Effector CD8-positive, alpha-beta T cell (primary cell): ENCODE measurements at places on chromosomes 1 and 21.

DNA sequence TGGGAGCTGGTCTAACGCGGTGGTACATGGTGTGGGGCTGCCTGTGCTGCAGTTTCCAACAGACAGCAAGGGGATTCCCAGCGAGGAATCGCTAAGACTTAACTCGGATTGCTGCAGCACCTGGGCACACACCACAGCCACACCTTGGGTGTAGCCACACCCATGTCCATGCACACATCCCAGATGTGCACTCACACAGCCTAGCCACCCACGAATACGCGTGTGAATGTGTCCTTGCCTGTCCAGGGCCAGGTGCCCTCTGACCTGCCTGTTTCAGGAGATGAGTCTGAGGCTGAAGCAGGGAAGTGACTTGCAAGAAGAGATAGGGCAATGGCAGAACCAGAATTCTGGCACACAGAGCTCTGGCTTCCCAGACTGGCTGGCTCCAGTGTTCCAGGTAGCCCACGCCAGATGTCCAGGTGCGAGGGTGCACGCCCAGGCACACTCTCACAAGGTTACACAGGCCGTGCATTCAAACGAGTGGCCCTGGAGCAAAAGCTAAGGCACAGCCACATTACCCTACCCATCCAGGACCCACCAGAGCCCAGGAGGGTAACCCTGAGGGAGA is 272.7 kb downstream of the TRABD2B start:
- no peak for DNase-seq

DNA sequence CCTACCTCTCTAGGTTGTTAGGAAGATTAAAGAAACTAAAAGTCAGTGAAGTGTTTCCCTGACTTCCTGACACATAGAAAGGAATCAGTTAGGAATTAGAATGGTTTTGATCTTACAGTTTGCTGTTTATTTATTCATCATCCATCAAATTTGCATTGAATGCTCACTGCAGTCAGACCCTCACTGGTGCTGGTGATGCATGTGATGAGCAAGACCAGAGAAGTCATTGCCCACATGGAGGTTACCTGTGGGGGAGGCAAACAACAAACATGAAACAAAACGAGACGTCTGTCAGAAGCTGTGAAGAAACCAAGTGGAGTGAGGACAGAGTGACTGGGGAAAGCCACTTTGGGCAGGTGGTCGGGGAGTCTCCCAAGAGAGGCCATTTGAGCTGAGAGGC is 6.4 kb downstream of the CTPS1 start:
- no peak for DNase-seq

DNA sequence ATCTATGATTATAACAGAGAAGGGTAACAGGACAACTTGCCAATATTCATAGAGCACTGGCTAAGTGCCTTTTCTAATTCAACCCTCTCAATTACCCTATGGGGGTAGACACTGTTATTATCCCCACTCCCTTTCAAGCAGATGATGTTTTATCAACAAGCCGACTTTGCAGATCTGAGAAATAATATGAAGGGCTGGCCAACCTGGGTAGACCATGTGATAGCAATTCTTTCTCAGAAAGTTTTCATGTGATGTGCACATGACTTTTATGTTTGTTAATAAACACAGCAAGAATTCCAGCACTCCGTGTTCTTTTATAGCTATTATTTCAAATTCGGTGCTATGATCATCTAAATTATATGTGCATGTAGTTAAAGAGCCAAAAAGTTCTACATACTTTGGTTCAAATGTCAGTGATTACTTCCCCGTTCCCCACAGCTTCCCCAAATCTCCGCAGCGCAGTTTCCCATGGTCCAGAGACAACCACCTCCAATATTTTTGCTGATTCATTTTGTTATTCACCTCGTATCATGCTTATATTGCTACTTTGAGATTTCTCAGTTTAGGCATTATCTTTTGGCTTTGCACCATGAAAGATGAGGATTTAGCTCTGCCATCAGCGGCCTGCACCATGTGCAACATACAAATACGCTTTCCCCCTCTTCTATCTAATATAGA is 96.7 kb upstream of the GADD45A start:
- no peak for DNase-seq

DNA sequence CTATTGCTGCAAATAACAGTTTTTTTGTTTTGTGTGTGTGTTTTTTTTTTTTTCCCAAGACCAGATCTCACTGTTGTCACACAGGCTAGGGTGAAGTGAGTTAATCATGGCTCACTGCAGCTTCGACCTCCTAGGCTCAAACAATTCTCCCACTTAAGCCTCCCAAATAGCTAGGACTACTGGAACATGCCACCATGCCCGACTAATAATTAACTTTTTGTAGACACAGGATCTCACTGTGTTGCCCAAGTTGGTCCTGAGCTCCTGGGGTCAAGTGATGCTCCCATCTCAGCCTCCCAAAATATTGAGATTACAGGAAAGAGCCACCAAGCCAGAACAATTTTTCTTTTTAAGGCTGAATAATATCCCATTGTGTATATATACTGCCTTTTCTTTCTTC is 34.9 kb downstream of the DRAM2 start:
- no peak for DNase-seq

- DNase-seq: no peak
Measured at GRCh38 chr1:41319807-41320711, 41.2 kb upstream of the FOXO6 start.

- no peak for DNase-seq
Measured at GRCh38 chr1:64956733-64957441, 9.5 kb downstream of the JAK1 start.

DNA sequence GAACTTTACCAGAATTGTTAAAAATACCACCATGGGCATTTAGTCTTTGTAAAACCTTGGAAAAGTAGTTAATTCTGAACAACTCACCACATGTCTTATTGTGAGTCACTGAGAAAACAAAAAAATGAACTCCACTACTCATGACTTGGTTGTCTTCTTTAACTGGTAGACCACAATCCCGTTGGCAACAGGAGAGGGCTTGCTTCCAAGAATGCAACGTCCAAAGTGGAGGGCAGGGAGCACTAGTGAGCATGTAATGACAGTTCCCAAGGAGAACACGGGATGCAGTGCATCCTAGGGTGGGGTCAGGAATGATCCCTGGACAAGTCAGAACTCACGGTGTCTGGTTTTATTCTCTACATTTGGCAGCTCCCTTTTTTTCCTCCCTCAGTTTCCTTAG is 15.2 kb upstream of the HMCN1 start:
- DNase-seq: no peak

DNA sequence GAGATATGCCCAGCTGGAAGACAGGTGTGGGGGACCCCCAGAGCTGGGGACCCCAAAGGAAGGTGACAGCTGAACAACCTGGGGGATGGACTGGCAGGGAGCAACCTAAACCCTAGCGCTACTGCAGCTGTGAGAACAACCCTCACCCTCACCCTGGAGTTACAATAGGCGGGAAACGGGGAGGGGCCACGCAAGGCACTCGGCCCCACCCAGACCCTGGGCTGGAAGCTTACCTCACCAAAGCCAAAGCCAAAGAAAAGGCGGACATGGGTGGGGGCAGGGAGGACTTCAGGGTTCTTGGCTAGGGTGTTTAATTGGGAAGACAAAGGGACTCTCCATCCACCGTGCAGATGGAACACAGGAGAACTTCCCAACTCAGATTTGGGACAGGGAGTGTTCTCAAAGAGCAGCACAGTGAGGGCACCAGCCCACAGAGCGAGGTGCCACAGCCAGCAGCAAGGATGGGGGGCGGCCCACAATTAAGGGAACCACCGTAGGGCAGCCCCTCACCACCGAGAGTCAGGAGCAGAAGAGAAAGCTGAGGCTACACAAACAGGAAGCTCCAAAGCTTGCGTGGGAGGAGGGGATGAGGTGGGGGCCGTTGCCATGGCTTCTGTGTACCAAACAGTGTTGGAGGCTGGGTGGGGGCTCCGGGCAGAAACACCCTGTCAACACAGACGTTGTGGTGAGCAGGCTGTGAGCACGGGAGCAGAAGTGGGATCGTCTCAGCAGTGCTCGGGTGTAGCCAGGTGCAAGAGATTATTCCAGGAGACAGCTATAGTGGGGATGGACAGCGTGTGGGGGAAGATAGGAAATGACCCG is 1.9 kb downstream of the TAGLN2 start:
- DNase-seq: peak; percentile 85

GRCh38 chr1:119829625-119830024 is 18.4 kb upstream of the REG4 start:
- DNase-seq: no peak

- DNase-seq: no peak
Measured at GRCh38 chr1:15153842-15154479, 414 bp downstream of the TMEM51 start.

GRCh38 chr21:41568606-41569385 is 60.8 kb upstream of the TMPRSS2 start:
- DNase-seq: no peak

DNA sequence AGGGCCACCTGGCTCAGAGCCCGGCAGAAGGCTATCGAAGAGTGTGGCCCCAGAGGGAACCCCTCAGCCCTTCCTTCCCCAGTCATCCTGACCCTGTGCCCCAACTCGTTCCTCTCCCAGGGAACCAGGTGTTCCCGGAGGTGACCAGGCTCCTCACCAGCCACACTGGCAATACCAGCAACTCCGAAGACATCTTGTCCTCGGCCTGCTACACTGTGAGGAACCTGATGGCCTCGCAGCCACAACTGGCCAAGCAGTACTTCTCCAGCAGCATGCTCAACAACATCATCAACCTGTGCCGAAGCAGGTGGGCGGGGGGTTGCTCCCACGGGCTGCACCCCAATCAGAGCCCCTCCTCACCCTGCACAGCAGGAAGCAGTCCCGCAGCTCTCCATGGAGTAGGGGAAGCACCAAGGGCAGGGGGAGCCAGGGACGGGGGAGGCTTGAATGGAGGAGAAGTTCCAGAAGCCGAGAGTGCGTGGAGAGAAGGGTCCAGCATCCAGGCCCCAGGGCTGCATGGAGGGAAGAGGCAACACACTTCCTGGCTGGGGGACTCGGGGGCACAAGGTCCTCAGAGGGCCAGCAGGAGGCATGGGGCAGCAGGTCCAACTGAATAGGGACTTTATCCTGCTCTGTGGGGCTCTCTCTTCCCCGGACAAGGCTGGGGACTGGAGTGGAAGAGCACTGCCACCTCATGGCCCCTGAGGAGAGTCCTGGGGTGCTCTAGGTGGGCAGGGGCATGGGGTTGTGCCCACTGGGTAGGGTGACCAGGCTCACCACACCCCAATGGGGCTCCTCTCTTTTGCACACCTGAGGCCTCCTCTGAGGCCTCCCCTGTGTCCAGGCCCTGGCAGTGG is 41.7 kb downstream of the PKP1 start:
- no peak for DNase-seq

DNA sequence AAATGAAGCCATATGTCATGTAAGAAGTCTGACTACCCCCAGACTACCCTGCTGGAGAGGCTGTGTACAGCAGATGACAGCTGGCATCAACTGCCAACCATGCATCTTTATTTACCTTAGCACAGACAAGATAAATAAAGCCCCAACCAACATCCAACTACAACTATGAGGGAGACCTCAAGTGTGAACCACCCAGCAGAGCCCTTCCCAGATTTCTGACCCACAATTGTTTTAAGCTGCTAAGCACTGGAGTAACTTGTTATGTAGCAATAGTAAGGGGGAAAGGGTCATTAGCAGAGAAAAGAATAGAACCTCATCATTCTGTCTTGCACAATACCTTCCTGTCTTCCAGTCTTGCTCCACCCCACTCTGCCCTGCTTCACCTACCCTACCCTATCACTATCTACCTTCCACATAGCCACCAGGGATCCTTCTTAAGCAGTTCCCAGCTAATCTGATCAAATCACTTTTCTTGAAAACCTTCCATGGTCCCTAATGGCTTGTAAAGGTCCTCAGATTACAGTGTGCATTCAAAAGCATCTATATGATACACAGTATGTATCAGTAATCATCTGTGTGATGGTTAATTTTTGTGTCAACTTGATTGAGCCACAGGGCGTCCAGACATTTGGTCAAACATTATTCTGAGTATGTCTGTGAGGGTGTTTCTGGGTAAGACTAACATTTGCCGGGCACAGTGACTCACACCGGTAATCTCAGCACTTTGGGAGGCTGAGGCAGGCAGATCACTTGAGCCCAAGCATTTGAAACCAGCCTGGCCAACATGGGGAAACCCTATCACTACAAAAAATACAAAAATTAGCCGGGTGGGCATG is 19.6 kb upstream of the RBM15 start:
- DNase-seq: no peak

DNA sequence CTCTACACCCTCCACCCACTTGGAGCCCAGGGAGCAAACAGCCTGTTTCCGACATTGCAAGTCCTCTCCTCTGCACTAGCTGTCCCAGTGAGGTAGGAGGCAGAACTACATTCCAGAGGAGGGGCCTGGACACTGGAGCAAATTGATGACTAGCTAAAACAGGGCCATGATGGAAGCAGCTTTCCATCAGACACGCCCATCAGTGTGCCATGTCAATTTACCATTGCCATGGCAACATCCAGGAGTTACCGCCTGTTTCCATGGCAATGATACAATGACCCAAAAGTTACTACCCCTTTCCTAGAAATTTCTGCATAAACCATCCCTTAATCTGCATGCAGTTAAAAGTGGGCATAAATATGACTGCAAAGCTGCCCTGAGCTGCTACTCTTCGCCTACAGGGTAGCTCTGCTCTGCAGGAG is 647.1 kb downstream of the PTPRU start:
- no peak for DNase-seq

DNA sequence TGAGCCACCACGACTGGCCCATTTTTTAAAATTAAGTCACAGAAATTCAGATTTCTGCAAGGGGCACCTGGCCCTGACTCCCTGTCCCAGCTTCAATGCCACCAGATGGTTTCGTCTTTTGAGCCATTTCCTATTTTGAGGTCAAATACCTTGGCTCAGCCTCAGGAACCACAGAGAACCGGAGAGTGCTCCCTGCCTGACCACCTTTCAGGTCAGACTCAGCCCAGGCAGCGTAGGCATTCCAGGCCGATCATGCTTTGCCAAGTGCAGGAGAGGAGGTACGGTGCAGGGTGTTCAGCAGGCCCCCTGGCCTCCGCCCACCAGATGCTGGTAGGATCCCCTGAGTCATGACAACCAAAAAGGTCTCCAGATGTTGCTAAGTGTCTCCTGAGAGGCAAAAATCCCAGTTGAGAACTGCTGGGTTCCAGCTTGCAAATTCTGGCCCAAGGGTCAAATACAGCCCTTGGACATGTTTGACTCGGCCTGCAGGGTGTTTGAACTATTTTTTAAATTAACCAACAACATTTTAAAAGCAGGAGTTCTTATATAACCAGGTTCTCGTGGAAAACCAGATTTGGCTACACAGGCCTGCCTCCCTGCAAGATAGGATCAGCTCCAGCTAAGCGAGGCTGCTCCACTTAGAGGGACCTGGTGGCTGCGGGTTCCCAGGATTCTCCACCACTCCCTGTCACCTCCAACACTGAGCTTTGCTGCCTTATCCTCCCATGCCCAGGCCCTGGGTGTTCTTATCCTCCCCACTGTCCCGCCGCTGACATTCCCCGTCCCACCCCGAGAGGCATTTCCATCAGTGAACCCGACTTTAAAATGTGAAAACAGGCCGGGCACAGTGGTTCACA is 61.9 kb upstream of the TARDBP start:
- DNase-seq: no peak
